ENCODE measurements at places on chromosomes 3 and 15.

- DNase-seq, result no peak
Observed at GRCh38 chr15:74300057-74300795, 64.1 kb downstream of the CCDC33 start.

DNA sequence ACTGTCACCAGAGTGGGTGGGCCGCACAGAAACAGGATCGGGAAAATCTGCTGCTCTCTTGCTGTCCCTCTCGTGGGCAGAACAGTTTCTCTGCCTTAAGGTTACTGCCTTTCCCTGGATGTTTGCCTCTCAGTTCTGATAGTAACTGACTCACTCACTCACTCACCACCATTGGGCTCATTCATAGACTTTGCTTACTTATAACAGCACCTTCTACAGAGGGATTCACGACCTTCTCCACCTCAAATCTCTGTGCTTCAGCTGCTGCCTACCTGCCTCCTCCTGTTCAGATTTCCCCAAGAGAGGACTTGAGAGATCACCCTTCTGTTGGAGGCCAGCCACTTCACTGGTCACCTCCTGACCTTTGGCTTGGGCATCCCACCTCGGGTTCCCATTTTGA, 147.7 kb upstream of the ICE2 start:
- no peak for DNase-seq

- DNase-seq, result no peak
Observed at GRCh38 chr3:37135561-37135960, 38.8 kb downstream of the LRRFIP2 start.

GRCh38 chr15:77507911-77508310, 87.2 kb downstream of the HMG20A start:
- DNase-seq, result no peak

- DNase-seq, result no peak
Observed at GRCh38 chr3:183287301-183287971, 34.4 kb downstream of the B3GNT5 start.

DNA sequence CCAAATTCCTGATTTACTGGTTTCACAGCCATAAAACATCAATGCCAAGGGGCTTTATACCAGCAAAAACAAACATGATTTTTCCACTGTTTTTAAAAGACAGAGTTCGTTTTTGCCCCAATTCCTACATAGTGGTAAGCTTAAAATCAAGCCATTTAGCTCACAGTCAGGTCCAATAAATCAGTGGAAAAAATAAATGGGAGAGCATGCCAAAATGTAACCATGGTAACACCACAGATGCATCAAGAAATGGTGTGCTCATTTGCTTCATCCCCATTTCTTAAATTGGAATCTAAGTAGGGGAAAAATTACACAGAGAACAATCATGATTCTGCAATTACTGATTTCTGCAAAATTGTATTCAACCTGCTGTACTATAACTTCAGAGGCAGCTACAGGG, 418.8 kb downstream of the MAGI1 start:
- DNase-seq, result no peak

GRCh38 chr3:12299026-12299425, 10.2 kb downstream of the PPARG start:
- DNase-seq, result no peak

DNA sequence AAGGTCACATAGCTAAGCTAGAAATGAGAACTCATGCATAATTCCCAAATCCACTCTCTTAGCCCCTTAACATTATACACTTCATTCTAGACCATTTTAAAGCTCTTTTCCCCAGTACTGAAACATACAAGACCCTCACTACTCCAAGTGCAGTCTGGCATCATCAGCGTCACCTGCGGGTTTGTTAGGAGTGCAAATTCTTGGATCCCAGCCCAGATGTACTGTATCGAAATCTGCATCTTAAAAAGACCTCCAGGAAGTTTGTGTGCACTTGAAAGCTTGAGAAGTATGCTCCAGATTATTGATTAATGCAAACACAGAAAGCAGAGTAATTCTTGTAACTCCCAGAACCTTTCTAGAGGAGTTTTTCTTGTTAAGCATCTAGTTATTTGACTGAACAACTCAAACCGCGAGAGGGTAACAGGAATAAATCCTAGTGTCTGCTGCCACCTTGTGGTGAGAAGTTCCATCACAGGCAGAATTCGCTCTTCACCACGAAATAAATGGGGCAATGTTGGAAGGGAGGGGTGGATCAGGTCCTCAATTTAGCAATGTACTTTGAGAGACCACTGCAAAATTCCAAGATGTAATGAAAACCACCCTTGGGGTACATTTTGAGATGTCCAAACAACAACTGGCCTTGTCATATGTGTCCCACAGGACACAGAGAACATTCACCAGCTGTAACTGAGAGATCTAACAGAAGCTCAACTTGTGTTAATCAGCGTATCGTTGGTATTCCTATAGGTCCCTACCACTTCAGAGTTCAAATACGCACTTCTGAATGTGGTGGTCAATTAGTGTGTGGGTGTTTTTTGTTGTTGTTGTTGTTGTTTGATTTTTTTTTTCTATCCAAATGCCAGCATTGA, 583 bp upstream of the C3orf49 start:
- DNase-seq, result peak; percentile 70

DNA sequence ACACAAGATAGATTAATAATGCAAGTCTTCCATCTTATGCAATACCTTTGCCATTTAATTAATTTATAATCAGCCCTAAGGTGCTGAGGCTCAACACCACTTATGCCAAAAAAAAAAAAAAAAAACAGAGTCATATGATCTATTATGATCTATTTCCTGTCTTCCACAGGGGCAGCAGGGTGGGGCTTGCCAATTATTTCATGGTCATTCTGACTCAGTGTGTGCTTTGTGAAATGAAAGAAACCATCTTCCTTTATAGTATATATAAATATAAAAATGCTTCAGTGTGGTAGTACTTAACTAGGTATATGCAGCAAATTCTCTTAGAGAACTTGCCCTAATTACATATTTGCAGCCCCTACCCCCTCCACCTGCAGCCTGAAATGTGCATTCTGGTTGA, 7.2 kb upstream of the RARB start:
- no peak for DNase-seq

GRCh38 chr15:85479071-85479647, 98.8 kb downstream of the AKAP13 start:
- no peak for DNase-seq

GRCh38 chr3:33590541-33590940, 127.5 kb downstream of the CLASP2 start:
- DNase-seq, result no peak

- no peak for DNase-seq
Observed at GRCh38 chr3:59994732-59995304, 945.0 kb upstream of the CFAP20DC start.

DNA sequence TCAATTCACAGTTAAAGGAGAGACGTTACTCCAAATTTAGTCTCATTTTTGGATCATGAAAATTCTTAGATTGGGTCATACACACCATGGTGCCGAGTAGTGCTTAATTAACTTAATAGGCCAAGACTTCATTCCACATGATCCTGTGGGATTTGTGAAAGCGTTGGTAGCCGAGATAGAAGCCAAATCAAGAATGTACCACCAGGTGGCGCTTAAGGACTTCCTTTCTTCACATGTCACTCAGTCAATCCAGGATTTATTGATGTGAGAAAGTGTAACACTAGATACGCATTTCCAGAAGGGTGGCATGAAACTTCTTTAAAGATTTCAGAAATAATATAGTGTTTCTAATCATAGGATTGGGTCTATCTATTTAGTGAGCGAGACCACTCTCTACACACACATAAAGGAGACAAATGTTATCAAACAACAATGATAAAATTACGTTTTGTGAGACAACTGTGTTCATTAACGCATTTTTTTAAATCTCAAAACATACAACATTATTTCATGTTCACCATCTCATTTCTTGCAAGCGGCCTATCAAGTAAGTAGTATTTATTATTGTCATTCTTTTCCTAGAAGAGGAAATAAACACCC, 436.1 kb downstream of the CHL1 start:
- DNase-seq, result peak; percentile 75

DNA sequence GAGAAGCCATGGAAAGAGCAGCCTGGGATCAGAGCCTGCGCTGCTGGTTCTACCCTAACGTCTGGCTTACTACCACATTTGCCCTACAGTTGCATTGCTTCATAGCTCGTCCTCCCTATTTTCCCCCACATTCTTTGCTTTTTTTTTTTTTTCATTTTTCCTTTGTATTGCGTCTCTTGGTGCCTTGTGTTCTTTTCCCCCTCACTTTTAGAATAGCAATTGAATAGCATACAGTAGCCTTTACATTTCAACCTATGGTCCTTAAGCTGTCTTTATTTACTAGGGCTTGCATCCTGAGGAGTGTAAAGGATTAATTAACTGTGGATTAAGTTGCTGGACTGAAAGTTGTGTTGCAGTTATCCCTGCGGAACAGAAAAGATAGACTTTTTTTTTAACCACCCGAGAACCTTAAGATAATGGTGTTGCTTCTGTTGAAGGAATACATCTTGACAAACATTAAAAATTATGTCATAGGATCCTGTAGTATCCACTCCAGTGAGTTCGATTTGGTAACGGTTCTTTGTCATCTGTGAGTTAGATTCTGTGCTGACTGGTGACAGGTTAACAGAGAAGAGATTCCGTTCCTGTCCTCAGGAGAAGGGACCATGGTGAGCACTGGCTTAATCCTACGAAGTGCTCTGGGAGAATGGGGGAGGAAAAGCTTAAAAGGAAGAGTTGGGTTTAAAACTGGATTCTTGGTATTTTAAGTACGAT, 417.4 kb upstream of the NAALADL2 start:
- DNase-seq, result no peak

GRCh38 chr3:87436781-87437543, 160.6 kb upstream of the POU1F1 start:
- DNase-seq, result no peak

- DNase-seq, result no peak
Observed at GRCh38 chr3:123807820-123808219, 76.3 kb downstream of the MYLK start.

- DNase-seq, result no peak
Observed at GRCh38 chr3:13019243-13020095, 53.8 kb downstream of the IQSEC1 start.

DNA sequence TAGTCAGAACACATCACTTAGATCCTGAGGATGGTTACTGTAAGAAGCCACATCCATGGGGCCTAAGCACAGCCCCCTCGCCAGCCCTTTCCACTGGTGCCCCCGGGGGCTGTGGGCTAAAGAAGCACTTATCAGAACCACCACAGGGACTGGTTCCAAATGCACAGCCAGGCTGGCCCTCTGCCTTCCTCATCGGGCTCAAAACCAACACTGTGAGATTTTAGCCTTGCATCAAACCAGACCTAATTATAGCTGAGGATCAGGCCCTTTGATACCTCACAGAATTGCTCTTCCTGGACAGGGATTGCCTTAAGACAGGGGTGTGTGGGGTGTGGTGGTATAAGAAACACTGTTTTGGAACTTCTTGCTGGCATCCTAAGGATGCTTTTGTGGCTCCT, 23.7 kb downstream of the SRPRB start:
- no peak for DNase-seq

DNA sequence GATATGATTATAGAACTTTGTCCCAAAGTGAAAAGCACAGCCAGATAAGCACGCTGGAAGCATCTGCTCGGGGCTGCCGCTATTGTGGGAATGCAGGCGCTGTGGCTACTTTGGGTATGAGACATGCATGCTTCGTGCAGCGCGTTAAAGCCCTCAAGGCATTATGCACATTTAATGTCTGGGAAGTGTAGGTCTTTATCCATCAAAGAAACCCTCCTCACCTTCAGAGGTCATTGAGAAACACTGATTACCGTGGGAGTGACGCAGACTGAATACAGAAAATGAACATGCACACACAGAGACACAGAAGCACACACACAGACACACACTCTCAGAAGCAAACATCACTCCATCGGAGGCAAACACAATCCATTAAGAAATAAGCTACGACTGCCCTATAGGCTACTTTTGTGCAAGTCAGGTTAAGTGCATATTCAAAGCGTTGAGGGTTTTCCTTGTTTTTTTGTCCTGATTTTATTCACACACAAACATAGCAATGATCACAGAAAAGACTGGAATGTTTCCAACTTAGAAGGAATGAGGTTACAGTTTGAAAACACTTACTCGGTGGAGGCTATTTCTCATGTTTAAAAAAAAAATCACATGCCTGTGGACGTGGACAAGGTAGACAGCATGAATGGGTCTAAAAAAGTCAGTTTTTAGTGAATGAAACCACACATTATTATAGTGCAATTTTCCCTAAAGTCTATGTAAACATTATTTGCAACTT, 68.5 kb downstream of the PLCH1 start:
- DNase-seq, result no peak

GRCh38 chr15:65287520-65287855, 805 bp upstream of the PARP16 start:
- DNase-seq, result no peak

GRCh38 chr3:60652829-60653228, 598.4 kb downstream of the FHIT start:
- DNase-seq, result no peak

DNA sequence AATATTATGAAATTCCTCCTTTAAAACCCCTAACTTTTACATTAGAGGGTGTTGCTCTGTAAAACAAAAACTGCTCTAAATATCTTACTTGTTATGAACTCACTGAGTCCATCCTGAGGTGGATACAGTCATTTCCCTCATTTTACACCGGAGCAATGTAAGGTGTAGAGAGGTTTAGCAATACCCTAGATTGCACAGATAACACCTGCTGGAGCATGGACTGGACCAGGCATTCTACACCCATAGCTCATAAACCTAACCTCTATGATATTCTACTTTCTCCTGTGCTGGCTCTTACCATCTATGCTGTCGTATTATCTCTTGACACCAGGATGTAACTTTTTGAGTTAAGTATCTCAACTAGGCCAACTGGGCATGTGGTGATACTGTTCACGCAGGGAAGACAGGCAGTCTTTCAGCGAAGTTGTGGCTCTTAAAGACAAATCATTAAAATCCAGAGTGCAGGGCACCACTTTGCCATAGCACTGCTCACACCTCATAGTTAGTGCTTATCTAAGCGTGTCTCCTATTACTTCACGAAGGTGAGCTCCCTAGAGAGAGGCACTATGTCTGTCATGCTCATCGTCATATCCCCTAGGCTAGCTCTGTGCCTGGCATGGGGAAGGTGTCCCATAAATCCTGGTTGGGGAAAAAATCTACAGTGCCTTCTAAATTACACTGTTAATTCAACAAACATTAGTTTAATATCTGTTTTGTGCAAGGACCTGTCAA, 100.1 kb upstream of the SLC2A2 start:
- DNase-seq, result no peak

GRCh38 chr3:169430707-169431404, 232.7 kb downstream of the MECOM start:
- DNase-seq, result peak; percentile 41

DNA sequence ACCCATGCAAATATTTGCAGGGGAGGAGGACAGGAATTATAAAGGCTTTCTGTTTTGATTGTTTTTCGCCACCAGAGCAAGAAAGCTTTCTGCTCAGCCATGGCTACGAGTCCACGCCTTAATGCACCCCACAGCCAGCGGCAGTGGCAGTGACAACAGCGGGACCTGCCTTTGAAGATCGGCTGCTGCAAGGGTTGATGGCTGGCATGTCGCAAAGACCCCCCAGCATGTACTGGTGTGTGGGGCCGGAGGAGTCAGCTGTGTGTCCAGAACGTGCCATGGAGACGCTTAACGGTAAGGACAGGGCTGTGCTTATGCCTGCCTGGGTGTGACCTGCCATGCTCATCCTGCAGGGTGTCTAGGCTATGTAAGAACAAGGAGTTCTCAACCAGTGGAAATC, 5.3 kb downstream of the LRRK1 start:
- no peak for DNase-seq
